NCI-H2081 (cell line): ENCODE measurements at places on chromosomes 6 and 20.

DNA sequence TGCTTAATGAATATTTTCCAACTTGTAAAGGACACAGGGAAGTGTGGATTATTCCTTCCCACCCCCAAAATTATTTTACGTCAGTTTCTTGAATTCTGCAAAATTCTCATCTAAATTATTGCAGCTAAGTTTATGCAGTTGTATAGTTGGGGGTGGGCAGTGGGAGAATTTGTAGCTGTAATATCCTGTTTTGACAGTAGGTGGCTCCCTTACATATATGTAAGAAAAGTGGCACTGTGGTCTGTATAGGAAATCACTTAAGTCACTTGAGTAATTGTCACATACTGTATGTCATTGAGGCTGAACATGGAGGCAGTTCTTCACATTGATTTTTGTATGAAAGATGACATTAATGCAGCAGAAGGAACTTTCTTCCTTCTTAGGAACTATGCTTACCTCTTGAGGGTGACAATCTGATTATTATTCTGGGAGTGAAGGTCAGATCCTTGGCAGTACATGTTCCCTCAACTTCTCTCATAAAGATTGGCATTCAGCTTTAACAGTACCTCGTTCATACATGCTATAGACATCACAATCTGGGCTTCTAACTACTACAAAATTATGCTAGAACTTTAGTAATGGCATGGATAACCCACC lies 14.6 kb upstream of the CFAP206 start:
- DNase-seq = peak; percentile 60

- peak; percentile 55 for DNase-seq
Measured at GRCh38 chr6:22106451-22106850, 190.4 kb downstream of the PRL start.

DNA sequence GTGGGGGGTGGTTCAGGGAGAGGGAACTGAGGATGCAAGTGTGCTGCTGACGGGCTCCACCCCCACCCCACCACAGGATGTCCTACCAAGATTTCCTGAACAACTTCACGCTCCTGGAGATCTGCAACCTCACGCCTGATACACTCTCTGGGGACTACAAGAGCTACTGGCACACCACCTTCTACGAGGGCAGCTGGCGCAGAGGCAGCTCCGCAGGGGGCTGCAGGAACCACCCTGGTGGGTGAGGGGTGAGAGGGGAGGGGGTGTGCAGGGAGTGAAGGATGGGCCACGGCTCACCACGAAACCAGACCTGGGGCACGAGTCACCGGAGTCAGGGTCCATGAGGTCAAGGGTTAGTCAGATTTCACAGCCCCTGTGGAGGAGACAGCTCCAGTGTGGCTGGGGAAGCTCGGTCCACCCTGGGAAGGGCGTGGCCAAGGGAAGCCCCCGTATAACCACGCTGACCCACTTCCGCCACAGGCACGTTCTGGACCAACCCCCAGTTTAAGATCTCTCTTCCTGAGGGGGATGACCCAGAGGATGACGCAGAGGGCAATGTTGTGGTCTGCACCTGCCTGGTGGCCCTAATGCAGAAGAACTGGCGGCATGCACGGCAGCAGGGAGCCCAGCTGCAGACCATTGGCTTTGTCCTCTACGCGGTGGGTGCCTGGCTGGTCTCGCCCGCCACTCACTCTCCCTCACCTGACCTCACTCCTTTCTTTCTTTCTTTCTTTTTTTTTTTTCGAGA lies 18.3 kb downstream of the CAPN11 start:
- no peak for DNase-seq

DNA sequence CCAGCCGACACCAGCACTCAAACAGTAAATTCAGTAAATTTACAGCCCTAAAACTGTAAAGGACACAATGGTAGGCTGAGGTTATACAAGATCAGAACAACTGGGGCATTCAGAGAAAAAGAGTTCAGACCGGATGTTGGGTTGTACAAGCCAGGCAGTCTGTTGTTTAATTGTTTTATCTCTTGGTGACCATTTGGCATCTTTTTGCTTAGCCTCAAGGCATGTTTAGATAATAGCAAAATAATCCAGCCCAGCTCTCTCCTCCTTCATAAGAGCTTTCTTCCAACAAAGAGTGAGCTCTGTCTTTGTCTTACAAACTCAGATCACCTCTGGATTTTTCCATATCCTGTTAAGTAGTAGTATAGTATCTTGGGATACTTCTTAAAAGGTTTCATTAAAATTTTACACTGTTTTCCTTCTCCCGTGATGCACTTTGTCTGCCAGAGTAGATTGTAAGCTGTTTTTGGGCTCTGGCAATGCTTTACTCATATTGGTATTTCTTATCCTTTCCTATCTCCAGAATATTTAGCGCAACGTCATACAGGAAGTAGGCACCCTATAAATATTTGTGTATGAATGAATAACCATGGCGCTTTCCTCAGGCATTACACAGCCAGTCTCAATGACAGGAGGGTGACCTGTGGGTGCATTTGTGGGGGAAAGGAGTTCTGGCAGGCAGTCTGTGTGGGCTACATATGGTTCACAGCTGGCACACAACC lies 35.6 kb upstream of the TRAM2 start:
- DNase-seq = peak; percentile 15
